ENCODE measurements at places on chromosomes 7 and 10.

DNA sequence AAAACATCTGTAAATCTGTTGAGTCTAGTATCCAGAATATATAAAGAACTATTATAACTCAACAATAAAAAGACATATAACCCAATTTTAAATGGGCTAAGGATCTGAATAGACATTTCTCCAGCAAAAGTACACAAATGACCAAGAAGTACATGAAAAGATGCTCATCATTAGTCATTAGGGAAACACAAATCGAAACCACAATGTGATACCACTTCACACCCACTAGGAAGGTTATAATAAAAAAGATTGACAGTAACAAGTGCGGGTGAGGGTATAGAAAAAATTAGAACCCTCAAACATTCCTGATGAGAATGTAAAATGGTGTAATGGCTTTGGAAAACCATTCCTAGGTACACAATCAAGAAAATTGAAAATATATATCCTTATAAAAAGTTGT, 4.1 kb downstream of the XPNPEP1 start:
- no peak for DNase-seq

DNA sequence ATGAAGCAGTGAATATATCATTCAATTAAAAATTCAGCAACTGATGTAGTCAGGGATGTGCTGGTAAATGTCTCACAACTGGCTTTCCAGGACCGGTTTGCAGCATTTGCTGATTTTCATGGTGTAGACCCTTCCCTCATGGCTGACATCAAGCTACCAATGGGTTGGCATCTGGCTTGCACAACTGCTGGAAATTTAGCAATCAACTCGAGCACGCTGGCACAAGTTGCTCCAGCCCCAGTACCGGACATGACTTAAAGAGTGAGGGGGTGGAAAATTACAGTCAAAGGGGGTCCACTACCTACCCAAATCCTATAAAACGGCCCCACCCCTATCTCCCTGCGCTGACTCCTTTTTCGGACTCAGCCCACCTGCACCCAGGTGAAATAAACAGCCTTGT, 198.4 kb upstream of the NRP1 start:
- DNase-seq: no peak

DNA sequence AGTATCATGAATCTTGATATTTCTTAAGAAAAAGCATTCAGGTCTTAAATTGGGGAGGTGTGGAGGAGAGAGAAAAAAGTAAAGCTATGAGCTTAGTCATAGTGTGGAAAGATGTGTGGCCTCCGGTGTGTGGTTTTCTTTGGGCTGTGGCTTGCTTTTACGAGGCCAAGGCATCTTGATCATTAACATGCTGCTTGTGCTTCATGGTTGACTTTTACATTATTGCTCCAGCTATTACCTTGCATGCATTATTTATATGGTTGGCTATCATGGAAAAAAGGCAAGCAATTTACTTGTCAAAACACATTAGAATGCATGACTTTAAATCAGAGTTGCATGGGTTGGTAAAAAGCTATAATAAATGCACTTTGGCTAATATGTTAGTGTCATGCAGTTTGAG, 300.7 kb upstream of the ADARB2 start:
- no peak for DNase-seq

DNA sequence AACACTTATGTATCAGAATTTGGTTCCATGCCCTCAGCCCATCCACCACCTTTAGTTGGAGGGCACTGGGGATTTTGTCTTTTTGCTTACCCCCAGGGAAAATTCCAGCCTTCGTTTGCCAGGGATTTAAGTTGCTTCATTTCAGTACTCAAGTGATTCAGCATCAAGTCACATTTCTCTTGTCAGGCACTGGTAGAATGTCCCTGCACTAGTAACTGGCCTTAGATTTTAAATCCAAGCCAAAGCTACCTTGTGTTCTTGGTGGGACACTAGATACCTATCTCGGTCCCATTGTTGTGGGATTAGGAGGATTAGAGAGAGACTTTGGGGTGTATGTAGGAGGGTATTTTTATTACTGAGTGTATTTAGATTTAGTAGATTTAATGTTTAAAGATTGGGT, 613.1 kb downstream of the SUGCT start:
- DNase-seq: no peak

DNA sequence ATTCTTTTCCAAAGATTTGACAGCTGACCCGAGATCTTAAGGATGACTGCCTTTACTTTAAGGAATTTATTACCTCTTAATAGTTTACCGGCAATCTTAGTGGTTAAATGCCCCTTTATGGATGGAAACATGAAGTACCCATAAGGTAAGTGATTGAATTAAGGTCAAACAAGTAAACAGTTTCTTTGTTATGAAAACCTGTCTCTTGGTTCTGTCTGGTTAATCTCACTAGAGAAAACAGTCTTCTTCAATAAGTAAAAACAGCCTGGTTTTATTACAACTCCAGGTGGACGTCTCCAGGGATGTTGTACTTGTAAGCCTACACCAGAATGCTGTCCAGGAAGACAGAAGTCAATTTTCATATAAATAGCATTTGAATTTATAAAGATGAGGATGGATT, 161.8 kb upstream of the MTPN start:
- no peak for DNase-seq

DNA sequence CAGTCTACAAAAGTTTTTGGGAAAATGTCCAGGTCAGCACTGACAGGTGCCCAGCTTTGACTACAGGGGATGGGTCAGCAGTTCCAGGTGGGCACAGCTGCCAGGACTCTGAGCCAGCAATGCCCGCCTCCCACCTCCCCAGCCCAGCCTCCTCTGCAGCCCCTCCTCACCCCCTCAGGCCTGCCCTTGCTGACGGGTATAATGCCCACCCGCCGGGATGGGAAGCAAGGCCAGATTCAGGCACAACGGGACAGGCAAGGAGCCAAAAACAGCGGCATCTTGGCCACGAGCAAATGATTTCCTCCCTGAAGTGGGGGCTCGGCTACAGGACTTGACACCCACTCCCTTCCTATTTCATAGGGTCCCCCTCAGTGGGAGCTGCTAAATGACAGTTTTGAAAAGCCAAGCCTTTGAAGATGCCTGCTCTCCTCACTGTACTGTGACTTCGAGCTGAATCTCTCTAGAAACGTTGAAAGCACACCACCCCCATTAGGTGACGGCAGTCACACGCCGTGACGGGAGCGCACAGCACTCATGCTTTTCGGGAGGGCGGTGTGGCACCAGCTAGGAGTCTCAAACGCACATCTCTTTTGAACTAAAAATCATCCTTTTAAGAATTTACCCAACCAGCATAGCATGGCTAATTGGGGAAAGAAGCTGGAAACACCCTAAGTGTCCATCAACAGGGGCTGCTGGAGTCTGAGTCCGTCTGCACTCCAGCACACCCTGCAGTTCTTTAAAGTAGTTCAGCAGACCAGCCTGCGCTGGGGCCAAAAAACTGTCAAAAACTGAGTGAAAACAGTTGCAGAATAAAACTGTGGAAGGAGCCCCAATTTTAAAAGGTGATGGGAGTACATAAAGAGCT, 29.6 kb downstream of the MAD1L1 start:
- DNase-seq: no peak

- no peak for DNase-seq
Measured at GRCh38 chr7:50565977-50566376, 772 bp upstream of the DDC start.

GRCh38 chr7:111663771-111664170, 101.5 kb upstream of the IMMP2L start:
- DNase-seq: no peak

GRCh38 chr10:6037422-6037821, 24.7 kb downstream of the IL2RA start:
- no peak for DNase-seq

- DNase-seq: peak; percentile 34
Measured at GRCh38 chr7:112723416-112723815, 66.8 kb downstream of the TMEM168 start.

DNA sequence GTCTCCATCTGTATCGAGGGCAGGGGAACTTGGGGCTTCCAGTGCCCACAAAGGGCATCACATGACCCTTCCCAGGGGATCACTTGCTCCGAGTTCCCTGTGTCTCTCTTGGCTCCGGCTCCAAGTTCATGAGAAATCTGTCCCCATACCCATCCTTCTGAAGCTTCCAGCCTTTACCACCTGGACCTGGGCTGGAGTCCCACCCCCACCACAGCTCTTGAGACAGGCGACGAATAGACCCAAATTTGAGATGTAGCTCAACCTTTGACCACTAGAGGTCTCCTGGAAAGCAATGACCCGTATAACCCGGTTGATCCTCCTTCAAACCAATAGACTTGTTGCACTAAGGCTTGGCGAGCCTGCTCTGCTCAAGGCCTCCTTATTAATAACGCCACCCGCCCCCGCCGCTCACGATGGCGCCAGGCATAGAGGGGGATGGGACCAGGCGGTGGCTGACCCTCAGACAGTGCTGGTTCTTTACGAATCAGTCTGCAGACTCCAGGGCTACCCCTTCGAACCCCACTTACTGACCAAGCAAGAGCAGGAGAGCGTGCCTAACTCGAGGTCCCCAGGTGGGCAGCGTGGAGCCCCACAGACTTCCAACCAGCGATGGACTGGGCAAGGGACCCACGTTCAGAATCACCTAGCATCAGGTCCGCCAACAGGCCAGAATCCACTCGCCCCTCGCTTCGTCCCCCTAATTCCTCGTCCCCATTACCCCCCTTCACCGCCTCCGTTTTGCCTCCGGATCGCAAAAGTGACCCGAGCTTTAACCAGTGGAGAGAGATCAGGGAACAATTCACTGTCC, 4.4 kb upstream of the ARID5B start:
- DNase-seq: no peak

- no peak for DNase-seq
Measured at GRCh38 chr7:149722356-149722957, 50.9 kb downstream of the ZNF467 start.

DNA sequence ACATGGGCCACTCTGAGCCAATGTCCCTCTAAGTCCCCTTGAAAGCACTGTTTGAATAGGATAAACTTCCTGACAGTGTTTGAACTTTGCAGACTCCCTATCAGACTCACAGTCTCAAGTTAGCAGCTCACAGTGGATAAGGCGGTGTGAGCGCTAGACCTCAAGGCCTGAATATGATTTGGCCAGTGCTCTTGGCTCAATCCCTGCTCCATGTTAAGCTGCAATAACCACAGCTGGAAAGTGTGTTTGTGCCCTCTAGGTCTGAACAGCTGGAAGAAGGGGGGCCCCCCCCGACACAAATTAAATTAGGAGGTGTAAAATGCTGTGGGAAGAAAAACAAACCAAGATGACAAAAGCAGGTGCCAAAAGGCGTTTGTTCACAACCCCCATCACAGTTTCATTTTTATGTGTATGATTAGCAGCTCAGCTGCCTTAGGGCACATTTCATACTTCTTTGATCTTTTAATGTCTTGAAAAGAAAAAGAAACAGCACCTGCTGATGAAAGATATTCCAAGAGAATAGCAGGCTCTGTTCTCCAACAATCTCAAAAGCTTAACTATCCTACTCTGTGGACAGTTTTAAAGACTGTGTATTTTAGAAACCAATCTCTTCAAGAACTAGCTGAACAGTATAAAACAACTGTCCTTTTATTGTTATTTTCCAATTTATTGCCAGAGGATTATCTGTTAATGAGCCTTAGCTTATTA, 167.6 kb downstream of the SNX13 start:
- no peak for DNase-seq

DNA sequence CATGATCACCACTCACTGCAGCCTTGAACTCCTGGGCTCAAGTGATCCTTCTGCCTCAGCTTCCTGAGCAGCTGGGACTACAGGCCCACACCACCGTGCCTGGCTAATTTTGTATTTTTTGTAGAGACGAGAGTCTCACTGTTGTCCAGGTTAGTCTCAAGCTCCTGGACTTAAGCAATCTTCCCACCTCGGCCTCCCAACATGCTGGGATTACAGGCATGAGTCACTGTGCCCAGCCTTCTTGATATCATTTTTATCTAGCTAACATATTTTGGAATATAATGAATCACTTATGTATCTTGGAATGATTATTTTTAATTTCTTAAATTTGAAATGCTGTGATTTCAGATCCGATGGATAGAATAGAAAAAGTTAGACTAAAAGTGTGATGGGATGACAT, 18.4 kb downstream of the ARL4A start:
- DNase-seq: no peak

GRCh38 chr7:127792528-127793342, 140.7 kb downstream of the SND1 start:
- no peak for DNase-seq

- no peak for DNase-seq
Measured at GRCh38 chr7:25389489-25390106, 161.3 kb upstream of the NPVF start.

DNA sequence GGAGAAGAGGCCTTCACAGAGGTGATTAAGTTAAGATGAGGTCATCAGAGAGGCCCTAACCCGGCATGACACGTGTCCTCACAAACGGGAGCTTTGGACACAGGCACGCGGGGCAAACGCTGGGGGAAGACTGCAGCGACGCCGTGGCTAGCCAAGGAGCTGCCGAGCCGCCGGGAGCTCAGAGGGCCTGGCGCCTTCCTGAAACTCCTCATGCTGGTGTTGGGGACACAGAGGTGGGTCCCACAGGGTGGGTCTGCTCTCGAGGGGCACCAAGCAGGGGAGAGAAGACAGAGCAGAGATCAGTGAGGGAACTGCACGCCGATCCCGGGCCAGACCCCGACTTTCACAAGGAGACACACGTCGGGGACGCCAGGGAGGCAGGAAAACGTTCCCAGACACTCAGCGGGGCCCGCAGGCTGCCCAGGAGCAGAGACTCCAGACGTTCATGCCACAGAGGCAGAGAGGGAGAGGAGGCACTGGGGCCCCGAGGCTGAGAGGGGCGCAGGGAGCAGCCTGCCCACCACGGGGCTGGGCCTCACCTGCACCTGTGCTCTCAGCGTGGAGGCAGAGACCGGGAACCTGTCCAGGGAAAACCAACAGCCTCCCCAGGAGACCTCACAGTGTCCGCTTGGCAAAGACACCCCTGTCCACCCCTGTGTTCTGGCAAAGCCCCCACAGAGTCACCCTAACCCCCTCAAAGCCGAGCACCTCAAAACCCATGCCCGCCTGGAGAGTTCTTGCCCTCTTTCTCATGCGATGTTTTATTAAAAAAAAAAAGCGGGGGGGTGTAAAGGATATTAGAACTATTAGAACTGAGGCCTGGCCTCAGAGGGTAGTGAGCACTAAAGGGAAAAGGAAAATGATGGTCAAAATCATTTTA, 103.8 kb downstream of the PDGFA start:
- DNase-seq: no peak

DNA sequence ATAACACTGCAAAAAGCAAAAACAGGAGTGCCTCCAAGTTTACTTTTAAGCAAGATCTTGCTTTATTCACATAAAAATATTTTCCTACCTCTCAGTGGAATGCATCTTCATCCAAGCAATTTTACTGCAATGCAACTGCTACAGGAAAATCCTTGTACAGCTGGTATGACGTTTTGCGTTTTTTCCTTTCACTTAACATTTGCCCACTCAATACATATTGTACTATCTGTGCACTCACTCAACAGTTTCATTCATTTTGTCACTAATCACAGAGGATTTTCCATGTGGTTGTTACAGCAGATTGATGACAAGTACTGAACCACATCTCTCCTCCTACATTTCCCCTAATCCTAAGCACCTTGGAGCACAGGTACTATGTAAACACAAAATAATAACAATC, 222.0 kb upstream of the IMMP2L start:
- DNase-seq: no peak

Data from epithelial cell of prostate (primary cell).